ENCODE measurements at places on chromosomes 3 and 15.

DNA sequence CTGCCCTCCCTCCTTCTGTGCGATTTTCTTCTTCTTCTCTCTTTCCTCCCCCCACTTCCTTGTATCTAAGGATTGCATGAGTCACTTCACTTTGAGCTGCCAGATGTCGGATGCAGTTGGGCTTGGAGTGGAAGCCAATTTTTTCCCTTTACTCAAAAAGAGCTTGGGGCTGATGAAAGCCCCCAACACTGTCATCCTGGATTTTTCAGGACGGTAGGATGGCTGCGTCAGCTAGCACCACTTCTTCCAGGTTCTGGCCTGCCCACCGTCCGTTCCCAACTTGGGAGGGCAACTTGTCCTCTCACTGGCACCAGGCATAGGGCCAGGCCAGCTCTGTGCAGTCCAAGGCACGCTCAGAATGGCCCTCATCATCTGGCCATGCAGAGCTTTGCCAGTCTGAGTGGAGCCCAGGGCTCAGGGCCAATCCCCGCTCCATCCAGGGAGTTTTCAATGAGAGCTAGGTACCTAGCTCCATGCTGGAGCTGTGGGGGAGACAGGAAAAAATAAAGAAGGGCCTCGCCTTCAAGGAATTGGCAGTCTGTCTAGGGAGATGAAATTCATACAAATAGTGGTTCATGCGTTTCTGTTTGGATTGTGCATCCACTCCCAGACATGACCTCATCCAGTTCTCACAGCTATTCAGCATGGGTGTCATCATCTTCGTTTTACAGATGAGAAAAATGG, 47.7 kb upstream of the INSYN1 start:
- no peak for DNase-seq

DNA sequence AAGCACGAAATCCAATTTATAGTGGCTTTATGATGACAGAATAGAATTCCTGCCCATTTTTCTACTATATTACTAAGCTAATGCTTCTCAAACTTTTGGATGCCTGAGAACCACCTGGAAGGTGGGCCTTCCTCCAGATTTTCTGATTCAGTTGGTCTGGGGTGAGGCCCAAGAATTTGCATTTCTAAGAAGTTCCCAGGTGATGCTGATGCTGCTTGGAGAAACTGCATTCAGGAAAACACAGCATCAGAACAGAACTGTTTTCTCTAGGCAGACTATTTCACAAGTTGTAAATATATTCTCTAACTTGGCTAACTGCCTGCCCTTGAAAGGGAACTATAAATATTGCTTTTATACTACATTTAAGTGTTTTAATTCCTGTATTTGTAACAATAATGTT, 644.9 kb upstream of the DPPA4 start:
- DNase-seq: no peak

DNA sequence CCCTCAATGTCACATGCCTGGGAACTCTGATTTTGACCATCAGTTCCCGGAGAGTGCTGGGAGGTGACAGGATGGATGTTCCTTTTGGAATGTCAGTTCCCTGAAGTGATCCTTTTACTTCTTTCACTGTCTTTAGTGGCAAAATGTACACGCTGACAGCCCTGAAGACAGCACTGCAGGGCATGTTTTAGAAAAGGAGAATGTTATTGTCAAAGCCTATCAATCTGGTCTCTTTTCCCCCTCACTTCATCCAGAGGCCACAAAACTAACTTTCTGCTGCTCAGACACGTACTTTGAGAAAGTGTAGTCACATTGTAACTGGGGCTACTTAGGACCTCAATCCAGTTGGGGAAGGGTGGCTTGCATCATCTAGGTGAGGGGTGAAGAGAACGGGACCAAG, 14.0 kb upstream of the NEO1 start:
- no peak for DNase-seq

GRCh38 chr15:67101911-67102598, 36.7 kb downstream of the SMAD3 start:
- DNase-seq: peak; percentile 17

DNA sequence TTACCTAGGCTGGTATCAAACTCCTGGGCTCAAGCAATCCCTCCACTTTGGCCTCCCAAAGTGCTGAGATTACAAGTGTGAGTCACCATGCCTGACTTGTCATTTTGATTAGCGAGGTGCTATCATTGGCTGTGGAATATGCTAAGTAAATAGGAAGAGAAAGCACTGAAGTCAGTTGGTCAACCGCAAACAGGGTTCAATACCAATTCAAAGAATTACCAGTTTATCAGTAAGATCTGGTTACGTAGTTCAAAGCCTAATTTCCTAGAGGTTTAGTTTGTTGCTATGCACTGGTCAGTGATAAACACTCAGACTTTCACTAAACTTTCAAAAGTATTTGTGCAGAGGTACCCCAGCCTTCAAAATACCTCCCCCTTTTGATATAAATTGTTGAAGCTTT, 29.5 kb downstream of the GLB1 start:
- no peak for DNase-seq

GRCh38 chr15:34047893-34048775, 9.1 kb upstream of the AVEN start:
- no peak for DNase-seq

GRCh38 chr3:42052484-42053351, 38.4 kb upstream of the TRAK1 start:
- DNase-seq: no peak

- no peak for DNase-seq
Measured at GRCh38 chr3:129593230-129593594, 13.3 kb downstream of the PLXND1 start.

GRCh38 chr15:51681303-51681963, at the start of gene SCG3:
TSS of gene SCG3 (plus strand) at chr15:51681503. CDS start at chr15:51681756, 253 bp downstream.
- DNase-seq: peak; percentile 46

- DNase-seq: no peak
Measured at GRCh38 chr3:50370594-50370993, 11.3 kb upstream of the TMEM115 start.

DNA sequence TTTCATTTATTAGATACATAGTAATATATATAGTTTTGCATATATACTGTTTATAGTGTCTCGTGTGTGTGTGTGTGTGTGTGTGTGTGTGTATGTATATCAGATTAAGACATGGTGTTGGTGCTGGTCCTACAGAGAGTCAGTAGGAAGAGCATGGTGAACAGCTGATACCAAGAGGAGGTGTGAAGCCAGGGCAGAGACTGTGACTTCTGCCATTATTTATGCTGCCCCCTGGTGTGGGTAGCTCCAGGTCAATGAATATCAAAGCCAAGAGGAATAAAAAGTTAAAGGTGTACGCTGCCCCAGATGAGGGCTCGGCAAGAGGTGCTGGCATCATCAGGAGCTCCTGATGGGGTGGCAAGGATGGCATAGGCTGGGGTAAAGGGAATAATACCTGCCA, 299.5 kb upstream of the RASGRP1 start:
- DNase-seq: no peak

DNA sequence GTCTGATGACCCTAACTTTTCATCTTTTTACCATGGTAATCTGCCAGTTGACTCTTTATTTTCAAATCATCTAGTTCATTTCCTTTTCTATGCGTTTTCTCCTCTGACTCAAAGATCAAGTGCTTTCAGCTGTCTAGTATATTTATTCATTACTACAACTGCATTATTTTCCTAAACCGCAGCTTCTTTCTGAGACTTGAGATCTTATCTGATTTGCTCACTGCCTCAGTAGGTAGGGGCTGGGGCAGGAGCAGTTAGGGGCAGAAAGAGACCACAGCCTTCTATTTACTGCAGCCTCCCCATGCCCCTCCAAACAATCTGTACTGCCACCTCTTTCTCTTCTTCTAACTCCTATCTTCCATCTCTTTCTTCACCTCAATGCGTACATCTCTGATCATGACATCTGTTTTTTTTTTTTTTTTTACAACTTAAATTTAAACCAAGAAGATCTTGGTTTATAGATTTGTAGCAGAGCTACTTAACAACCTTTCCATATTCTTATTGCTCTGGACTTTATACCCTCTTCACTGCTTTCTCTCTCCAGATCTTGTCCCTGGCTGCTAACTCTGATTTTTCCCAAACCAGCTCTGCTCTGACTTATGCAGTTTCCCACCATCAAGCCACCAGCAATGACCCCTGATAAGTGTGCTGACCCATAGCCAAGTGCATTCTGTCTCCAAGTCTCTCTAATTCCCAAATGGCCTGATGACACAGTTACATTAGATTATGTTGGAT, 52.2 kb downstream of the MOBP start:
- no peak for DNase-seq

DNA sequence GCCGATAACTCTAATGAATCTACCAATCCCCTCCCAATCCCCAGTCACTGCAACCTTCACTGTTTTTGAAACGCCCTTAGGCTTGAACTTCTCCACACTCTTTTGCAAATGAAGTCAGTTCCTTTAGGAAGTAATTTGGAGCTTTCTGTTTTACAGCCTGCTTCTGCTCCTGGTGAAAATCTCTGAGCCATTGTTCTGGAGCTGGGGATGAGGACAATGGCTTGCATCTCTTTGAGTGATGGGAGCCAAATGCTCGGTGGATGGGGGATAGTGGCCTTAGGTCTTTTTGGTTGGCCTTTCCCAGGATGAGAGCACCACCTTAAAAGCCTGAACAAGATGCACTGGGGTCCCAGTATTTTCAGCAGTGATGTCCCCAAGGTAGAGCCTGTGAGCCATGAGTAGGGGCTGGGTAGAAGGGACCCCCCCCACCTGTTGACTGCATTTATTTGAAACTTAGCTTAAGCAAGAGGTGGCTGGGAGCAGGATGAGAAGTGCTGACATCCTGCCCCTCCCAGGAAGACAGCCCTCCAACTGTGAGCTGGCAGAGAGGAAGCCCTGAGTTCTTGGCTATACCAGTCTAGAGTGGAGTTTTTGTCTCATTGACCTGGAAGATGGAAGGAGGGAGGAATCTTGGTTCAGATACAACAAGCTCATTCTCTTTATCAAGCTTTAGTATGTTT, 7.6 kb upstream of the MYO5C start:
- no peak for DNase-seq

- DNase-seq: no peak
Measured at GRCh38 chr3:62368705-62369475, 4.5 kb downstream of the FEZF2 start.

- DNase-seq: no peak
Measured at GRCh38 chr3:23303601-23304217, 100.6 kb downstream of the UBE2E2 start.

- DNase-seq: no peak
Measured at GRCh38 chr3:120102232-120102631, 8.0 kb upstream of the GSK3B start.

- DNase-seq: no peak
Measured at GRCh38 chr3:40120806-40121205, 188.7 kb upstream of the EIF1B start.

GRCh38 chr3:131223373-131224289, 157.9 kb upstream of the NUDT16 start:
- no peak for DNase-seq

- DNase-seq: no peak
Measured at GRCh38 chr3:48950051-48950450, 31.4 kb downstream of the ARIH2 start.

DNA sequence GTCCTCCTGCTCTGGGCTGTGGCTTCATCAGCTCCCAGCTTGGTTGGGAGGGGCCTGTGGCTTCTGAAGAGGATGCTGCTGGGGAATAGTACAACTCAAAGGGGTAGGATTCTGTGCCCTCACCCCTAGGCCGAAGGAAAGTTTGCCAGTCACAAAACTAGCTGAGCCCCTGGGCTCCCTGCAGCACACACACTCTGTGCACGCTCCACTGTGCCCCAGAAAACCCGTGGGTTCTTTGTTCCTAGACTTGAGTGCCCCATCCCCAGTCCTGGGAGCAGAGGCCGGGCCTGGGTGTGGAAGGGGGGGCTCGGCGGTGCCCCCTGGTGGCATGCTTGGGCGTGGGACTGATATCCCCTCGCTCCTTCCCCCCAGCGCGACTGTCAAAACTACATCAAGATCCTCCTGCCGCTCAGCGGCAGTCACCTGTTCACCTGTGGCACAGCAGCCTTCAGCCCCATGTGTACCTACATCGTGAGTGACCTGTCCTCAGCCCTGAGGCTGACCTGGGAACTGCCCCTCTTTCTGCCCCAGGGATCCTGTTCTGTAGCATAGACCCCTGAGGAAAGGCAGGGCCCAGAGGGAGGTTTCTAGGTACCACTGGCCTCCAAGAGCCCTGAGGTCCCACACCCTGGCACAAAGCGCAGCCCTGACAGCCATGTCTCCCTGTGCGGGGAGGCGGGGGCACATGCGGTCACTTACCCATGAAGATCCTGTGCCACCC, 14.2 kb downstream of the CIB1 start:
- DNase-seq: peak; percentile 49

DNA sequence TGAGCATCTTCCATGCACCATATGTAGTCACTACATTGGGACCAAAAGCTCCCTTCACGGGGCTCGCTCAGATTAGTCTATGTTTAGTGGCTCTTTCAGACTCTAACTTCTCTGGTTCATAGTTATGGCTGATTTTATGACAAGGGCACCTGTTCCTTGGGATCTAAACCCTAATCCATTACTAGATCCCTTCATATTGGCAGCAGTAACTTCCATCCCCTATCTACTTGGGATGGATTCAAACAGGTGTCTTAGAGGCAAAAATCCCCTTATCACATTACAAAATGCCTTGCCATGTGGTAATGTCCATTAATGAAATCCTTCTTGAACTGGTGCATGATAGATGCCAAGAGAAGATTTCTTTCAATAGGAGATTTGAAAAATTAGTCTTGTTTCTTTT, 96.7 kb upstream of the TP63 start:
- no peak for DNase-seq

DNA sequence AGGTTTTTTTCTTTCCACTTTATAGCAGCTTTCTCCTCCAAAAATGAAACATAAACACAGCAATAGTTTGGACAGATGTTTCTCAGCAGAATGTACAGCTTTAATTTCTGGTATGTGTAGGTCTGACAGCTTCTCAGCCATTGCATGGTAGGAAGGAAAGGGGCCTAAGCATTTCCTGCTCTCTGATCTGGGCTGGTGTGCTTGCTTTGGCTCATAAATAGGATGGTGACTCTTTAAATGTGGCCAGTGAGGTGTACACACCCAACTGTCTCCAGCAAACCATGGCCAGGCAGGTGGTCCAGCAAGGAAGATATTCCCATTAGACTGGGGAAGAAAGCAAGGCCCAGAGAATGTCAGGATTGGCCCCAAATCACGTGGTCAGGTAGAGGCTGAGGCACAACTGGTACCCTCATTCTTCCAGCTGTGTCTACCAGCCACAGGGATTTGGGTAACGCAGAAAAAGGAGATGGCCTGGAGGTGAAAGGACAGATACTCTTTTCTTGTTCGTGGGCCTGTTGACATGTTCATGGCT, 52.1 kb downstream of the ITGA11 start:
- no peak for DNase-seq

All from activated CD4-positive, alpha-beta T cell treated with anti-CD3 and anti-CD28 coated beads, Interleukin-2, amount 50 U/mL, for 4 hours (primary cell).